ENCODE measurements at places on chromosomes 11 and 22. TPM values are rescaled to one million over a fixed set of nuclear protein-coding genes. Genes with fewer than 3 reads are reported as not detected.

PPM1F gene
- total RNA-seq, result 27.1 TPM

OR9Q2 gene
- total RNA-seq, result not detected

OR10D3 gene
- total RNA-seq, result not detected

DNA sequence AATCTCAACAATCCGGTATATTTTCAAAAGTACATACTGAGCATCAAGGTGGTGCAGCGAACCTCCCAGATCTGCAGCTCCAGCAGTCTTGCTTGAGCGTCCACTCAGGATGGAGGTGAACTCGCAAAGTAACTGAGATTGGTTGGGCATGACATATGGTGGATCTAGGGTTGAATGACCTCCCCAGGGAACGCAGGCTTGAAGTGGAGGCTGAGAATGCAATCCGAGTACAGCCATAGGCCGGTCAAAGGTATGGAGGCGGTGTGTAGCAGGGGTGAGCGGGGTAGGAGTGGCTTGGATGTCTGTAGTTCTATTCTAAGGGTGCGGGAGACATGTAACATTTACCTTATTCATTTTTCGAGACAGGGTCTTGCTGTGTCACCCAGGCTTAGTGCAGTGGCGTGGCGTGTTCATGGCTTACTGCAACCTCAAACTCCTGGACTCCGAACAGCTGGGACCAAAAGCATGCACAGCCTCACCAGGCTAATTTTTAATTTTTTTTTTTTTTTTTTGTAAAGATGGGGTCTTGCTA lies 631 bp upstream of the C22orf39 start:
- DNase-seq, result peak; percentile 65

- DNase-seq, result peak; percentile 84
Observed at GRCh38 chr22:25661073-25661472, 80.9 kb upstream of the MYO18B start.

Measured in fibroblast of the aortic adventitia (primary cell).